ENCODE measurements at places on chromosomes 2 and 18.

DNA sequence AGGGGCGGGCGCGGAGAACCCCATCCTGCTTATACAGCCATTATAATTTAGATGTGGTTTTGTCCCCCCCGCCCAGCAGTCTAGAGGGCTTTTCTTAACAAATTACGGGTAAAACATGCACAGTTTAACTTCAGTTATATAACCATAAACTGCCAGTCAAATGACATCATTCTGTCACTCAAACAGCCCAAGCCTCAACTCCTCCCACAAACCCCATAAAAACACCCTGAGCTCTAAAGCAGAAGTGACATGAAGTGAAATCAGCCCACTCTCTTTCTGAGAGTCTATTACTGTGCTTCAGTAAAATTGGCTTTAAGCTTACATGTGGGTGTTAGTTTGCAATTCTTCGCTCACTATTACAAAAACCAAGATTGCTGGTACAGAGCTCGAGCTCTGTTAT lies 705.1 kb upstream of the GCFC2 start:
- no peak overlapping the region for H3K4me3 ChIP-seq
- peak; percentile 19 for DNase-seq
- no peak overlapping the region for H3K27ac ChIP-seq
- H3K4me1 ChIP-seq, result no peaks in the 10 kb centered on the region

GRCh38 chr2:6927186-6927585 lies 10.0 kb downstream of the RNF144A start:
- no peaks in the 10 kb centered on the region for H3K27me3 ChIP-seq
- peak; percentile 2 for DNase-seq
- peaks cover 73% of the 10 kb centered on the region for H3K4me1 ChIP-seq
- no peak overlapping the region for H3K4me3 ChIP-seq
- peak overlapping the region; percentile 50 for H3K27ac ChIP-seq

DNA sequence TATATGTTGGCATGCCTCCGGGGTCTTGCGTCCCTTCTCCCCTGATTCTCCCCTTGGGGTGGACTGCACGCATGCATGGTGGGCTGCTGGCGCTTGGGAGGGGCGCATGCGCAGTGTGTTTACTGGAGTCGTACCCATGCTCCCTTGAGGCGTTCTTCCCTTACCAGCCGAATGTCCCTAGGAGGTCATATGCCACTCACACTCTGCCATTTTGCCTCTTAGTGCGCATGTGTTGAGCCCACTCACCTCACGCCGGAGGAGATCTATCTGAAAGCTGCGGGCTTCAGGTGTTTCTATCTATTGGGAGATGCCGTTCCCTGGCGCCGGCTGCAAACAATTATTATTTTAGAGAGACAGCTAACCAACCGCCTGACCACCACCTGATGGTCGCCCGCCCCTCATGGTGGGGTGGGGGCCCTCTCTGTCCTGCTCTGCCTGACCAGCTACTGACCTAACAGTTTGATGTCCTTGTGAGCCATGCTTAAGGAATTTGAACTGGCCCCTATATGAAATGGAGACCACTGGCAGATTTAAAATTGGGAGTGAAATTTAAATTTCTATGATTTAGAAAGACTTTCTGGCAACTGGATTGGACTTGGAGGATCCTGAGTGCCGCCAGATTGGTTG lies 179.6 kb downstream of the RNF144A start:
- peaks cover 4% of the 10 kb centered on the region for H3K4me1 ChIP-seq
- no peak overlapping the region for H3K4me3 ChIP-seq
- H3K27ac ChIP-seq, result no peak overlapping the region
- DNase-seq, result no peak
- H3K27me3 ChIP-seq, result no peaks in the 10 kb centered on the region

- no peaks in the 10 kb centered on the region for H3K36me3 ChIP-seq
- DNase-seq, result no peak
- no peak overlapping the region for H3K4me3 ChIP-seq
Measured at GRCh38 chr2:169683054-169683424, 11.2 kb downstream of the CFAP210 start.

DNA sequence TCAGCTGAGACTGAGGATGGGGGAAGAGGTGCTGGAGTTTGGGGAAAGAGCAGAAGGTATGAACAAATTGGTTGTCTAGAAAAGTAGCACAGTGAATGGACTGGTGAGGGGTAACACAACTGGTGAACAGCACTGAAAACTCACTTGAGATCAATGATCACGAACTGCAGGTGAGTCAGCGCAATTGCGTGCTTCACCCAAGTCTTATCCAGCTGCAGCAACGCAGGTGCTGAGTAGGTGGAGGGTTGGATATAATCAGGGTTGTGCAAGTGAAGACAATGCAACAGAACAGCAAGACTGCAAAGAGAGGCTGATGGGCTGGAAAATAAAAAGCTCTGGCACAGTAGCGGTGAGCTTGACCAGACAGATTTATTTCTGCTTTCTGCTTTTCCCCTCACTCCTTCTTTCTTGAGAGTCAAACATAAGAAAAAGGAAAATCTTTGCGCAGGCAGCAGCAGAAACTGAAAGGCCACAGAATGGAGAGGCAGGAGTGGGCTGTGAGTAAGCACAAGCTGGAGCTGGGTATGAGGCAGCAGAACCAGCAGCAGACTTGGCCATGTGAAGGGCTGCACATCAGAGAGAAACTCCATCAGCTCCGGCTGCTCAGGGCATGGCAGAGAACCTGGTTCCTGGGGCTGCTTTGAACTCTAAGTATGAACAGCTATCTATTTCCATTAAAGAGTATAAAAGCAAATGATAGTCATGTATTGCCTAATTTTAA lies 99.4 kb upstream of the ARL5A start:
- H3K27ac ChIP-seq, result no peak overlapping the region
- H3K27me3 ChIP-seq, result peaks cover 9% of the 10 kb centered on the region
- DNase-seq, result no peak
- H3K36me3 ChIP-seq, result no peaks in the 10 kb centered on the region

DNA sequence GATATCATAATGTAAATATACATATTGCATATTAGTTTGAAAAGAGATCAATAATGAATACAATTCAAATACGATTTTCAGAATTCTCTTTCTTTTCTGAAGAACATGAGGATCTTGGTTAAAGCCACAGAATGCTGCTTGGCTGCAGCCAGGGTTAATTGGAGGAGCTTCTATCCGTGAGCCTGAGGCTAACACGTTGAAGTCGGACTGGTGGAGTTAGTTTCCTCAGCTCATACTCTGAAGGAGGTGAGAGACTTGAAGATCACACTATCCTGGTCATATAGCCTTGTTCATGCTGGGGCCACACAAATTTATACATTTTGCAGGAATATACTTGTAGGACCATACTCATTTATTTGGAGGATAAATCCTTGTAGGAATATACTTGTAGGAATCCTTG lies 335.8 kb downstream of the TRIB2 start:
- no peaks in the 10 kb centered on the region for H3K27me3 ChIP-seq
- H3K27ac ChIP-seq, result no peak overlapping the region
- H3K4me3 ChIP-seq, result no peak overlapping the region
- DNase-seq, result no peak
- no peaks in the 10 kb centered on the region for H3K36me3 ChIP-seq

DNA sequence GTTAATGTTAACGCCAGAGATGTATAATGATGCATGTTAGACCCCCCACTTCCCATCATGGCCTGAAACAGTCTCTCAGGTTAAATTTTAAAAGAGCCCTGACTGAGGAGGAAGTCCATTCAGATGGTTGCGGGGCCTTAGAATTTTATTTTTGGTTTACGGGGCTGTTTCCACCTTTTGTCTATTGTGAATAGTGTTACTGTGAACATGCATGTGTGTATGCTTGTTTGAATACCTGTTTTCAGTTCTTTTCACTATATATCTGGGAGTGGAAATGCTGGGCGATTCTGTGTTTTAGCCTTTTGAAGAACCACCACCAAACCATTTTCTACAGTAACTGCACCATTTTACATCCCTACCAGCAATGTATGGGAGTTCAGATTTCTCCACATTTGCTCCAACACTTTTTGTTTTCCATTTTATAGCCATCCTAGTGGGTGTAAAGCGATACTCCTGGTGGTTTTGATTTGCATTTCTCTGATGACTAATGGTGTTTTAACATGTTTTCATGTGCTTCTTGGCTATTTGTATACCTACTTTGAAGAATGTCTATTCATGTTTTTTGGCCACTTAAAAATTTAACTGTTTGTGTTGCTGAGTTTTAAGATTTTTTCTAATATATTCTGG lies 133.0 kb downstream of the MYO3B start:
- H3K27ac ChIP-seq, result no peak overlapping the region
- no peaks in the 10 kb centered on the region for H3K36me3 ChIP-seq
- no peak for DNase-seq
- no peak overlapping the region for H3K4me3 ChIP-seq
- peaks cover 4% of the 10 kb centered on the region for H3K27me3 ChIP-seq

- no peak overlapping the region for H3K4me3 ChIP-seq
- no peak overlapping the region for H3K27ac ChIP-seq
- H3K4me1 ChIP-seq, result no peaks in the 10 kb centered on the region
- no peaks in the 10 kb centered on the region for H3K36me3 ChIP-seq
- DNase-seq, result no peak
Measured at GRCh38 chr2:104897515-104898184, 43.7 kb downstream of the POU3F3 start.

DNA sequence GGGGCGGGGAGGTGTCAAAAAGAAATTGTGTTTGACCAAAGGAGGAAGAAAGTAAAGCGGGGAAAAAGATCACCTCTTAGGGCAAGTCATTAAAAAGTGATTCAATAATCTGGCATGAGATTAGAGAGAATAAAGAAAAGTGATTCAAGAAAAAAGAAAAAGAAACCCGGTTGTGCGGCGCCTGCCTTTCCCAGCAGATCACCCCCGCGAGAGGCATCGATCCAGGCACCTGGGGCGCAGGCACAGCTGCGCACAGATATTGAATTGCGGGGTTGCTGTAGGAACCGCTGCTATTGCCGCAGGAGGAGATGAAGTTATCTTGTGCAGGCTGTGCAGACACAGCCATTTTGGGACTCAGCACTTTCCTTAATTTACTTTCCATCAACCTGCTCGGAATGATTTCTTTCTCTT lies 71.2 kb downstream of the PLB1 start:
- no peaks in the 10 kb centered on the region for H3K27me3 ChIP-seq
- peak overlapping the region; percentile 64 for H3K27ac ChIP-seq
- H3K36me3 ChIP-seq, result no peaks in the 10 kb centered on the region

GRCh38 chr2:71932780-71933466 lies 214.7 kb downstream of the CYP26B1 start:
- H3K4me1 ChIP-seq, result no peaks in the 10 kb centered on the region
- no peak overlapping the region for H3K4me3 ChIP-seq
- DNase-seq, result no peak
- H3K36me3 ChIP-seq, result no peaks in the 10 kb centered on the region
- peaks cover 4% of the 10 kb centered on the region for H3K27me3 ChIP-seq
- no peak overlapping the region for H3K27ac ChIP-seq

DNA sequence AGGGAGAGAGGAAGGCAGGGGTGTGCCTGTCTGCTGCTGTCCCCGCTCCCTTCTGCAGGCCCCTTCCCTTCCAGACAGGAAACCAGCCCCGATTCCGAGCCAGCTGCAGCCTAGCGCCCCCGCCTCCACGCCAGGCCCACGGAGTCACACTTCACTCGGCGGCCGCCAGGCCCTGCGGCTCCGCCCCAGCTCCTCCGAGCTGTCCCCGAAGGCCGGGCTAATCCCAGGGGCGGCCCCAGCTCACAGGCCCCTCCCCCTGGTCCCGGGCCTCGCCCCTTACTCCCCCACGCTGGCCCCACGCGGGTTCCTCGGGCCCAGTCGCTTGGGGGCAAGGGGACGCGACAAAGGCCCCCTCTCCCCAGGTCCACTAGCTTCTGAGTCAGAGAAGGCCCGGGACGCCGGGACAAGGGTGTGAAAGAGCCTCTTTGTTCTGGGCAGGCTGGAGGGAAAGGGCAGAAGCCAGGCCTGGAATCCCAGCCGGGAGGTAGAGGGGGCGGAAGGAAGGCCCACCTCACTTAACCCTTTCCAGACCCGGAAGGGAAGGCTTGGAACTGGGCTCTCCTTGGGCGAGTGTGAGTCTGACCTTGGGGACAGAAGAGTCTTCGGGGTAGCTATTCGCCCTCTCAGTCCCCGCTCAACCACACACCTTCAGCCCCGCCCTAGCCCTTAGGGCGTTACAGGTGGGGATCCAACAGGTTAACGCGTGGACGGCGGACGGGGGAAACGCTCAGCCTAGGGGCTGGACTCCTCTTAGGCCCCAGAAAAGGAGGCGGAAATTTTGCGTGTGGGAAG lies 1.2 kb downstream of the RTKN start:
- H3K4me3 ChIP-seq, result peak overlapping the region; percentile 18
- H3K27me3 ChIP-seq, result peaks cover 4% of the 10 kb centered on the region
- H3K27ac ChIP-seq, result peak overlapping the region; percentile 84

DNA sequence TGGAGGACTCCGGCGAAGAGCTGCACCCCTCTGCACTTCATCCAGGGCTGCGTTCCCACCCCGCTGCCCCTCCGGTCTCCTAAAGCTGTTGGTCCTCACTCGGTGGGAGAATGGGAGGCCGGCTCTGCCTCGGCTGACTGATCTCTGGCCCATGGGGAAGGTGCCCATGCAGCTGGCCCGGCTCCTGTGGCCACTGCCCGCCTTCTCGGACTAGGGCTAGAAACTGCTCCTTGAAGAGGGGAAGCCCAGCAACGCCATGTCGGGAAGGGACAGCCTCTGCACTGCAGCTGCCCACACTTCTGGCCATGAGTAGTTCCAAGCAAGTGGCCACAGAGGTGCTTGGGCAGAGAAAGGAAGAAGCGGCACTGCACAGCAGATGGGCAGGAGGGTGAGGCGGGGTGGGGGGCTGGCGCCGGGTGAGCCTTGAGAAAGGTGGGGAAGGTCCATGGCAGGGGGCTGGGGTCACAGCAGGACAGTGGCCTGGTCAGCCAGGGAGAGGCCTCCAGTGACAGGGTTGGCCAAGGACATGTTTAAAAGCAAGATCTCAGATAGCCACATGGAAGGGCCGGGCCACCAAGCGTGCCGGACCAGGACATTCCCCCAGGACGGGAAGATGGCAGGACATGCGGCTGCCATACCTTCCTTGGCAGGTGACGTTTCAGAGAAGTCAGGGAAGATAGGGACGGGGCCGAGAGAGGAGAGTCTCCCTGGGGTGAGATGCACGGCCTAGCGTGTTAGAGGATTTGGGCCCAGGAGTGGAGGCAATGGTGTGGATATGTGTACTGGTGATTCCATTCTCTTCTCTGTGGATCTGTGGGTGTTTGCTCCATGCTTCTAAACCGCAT lies 158.8 kb upstream of the HDAC4 start:
- peaks cover 55% of the 10 kb centered on the region for H3K4me1 ChIP-seq
- peak overlapping the region; percentile 96 for H3K27ac ChIP-seq
- H3K36me3 ChIP-seq, result peaks cover 4% of the 10 kb centered on the region
- no peak overlapping the region for H3K4me3 ChIP-seq
- no peak for DNase-seq

DNA sequence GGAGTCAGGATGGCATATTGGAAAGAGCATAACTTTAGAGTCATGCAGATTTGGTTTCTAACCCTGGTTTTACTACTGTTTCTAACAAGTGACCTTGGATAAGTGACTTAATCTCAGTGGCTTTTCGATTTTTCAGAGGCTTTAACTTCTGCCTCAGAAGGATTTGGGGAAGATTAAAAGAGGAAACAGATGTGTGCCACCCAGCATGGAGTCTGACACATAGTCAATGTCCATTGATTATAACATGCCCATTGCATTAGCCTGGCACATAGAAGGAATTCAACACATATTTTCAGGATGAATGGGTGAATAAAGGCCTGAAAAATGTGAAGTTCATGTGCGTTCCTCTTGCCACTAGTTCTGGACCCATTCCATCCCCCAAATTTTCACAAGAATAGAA lies 438.2 kb downstream of the EPHA4 start:
- no peaks in the 10 kb centered on the region for H3K36me3 ChIP-seq
- no peak overlapping the region for H3K27ac ChIP-seq
- no peak for DNase-seq
- no peak overlapping the region for H3K4me3 ChIP-seq
- no peaks in the 10 kb centered on the region for H3K4me1 ChIP-seq

GRCh38 chr2:205806143-205806905 lies 124.0 kb downstream of the NRP2 start:
- no peaks in the 10 kb centered on the region for H3K4me1 ChIP-seq
- H3K36me3 ChIP-seq, result no peaks in the 10 kb centered on the region
- no peak overlapping the region for H3K4me3 ChIP-seq
- no peak overlapping the region for H3K27ac ChIP-seq

- DNase-seq, result no peak
- no peak overlapping the region for H3K27ac ChIP-seq
Measured at GRCh38 chr2:16194530-16194929, 254.2 kb downstream of the MYCN start.

Data from DND-41 (cell line).